ENCODE measurements at places on chromosomes 6 and 20. TPM values are rescaled to one million over a fixed set of nuclear protein-coding genes. Genes with fewer than 3 reads are reported as not detected.

Gene SLC35F1
- 0.08 TPM for total RNA-seq

Gene TRIM10
- not detected for total RNA-seq

Gene KLHDC3
- total RNA-seq: 65.8 TPM

Gene KIAA1755
- total RNA-seq: not detected

Gene SIRPA
- total RNA-seq: 0.12 TPM

Gene GSTA1
- not detected for total RNA-seq

Gene MYB
- total RNA-seq: 36.6 TPM

Gene KCNK17
- not detected for total RNA-seq

Gene NCOA3
- total RNA-seq: 66.4 TPM

Gene LSM14B
- 32.8 TPM for total RNA-seq

Gene DLK2
- 0.78 TPM for total RNA-seq

Gene DEFB116
- not detected for total RNA-seq

Gene ULBP2
- total RNA-seq: 0.43 TPM

Gene PRSS16
- 0.54 TPM for total RNA-seq

Gene CLPSL1
- total RNA-seq: not detected

Gene SLC18B1
- 9.7 TPM for total RNA-seq

Gene TTLL9
- not detected for total RNA-seq

Gene PACRG
- total RNA-seq: 0.50 TPM

Gene MLN
- not detected for total RNA-seq

All from activated naive CD8-positive, alpha-beta T cell treated with anti-CD3 and anti-CD28 coated beads for 36 hours (primary cell).